BE2C (cell line): ENCODE measurements at places on chromosomes 11 and 22.

DNA sequence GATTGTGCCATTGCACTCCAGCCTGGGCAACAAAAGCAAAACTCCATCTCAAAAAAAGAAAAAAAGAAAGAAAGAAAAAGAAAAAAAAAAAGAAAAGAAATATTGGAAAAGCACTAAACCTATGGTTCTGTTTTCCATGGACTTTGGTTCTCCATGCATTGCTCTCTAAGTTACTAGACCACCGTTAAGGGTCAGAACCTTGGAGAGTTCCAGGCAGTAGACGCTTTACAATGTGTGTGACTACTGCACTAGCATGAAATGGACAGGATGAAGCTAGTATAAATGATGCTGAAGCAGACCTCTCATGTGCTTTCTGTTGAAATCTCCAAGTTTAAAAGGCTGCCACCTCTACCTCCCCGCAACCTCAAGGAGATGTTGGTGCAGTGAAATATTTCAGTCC, 63.5 kb downstream of the SIK2 start:
- DNase-seq: no peak

- no peak for DNase-seq
Measured at GRCh38 chr11:130642994-130643393, 194.5 kb downstream of the ADAMTS15 start.

GRCh38 chr11:59272771-59273372, 60.1 kb upstream of the MPEG1 start:
- DNase-seq: no peak

DNA sequence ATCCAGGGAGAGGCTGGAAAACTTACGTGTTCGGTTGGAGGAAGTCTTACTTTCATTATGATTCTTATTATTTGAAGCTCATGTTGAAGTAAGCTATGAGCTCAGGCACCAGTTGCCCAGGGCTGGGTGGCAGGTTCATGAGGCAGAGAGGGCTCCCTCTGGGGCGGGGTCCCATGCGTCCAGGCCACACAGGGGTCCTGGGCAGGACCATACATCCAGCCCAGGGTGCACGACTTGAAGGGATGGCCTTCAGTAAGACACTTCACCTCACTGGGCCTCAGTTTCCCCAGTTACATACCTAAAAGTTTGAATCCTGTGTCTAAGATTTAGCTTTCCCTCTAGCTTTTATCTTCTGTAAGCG, 107.3 kb upstream of the B3GAT1 start:
- no peak for DNase-seq

- DNase-seq: no peak
Measured at GRCh38 chr11:78192911-78193351, 4.2 kb downstream of the USP35 start.
